ENCODE measurements at places on chromosomes 3 and 15.
A peak's percentile ranks its signal among the peaks of the same experiment; 100 is the strongest.

DNA sequence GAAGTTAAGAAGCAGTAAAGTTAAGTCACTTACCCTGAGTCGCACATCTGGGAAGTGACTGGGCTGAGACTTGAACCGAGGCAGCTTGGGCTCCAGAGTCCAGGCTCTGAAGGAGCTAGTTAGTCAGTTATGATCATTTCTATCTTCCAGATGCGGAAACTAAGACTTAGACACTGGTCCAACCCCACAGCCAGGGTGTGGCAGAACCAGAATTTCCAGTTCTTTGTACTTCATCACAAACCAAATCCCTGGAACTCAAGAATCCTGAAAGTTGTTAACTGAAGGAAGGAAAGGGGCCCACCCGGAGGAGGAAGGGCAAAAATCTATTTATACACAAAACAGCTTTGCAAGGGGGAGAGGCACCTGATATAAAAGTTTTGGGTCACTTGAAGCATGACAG is 389.9 kb downstream of the SHQ1 start:
- DNase-seq, result no peak

DNA sequence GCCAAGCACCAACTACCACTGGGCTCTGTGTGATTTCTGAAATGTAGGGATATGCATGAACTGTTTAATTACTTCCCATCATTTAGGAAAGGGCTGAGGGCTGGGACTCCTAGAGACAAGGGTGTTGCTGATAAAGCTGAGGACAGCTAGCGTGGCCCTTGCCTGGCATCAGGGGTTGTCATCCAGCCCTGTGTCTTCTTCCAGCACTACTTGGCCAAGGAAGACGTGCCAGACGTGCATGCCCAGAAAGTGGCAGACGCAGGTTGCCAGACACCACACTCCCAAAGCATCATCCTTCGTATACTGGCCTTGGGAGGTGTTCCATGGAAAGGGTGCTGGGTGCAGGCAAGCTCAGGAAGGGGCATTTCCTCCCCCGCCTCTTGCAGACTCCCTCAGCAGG is 64.8 kb downstream of the LRIG1 start:
- no peak for DNase-seq

GRCh38 chr15:44792715-44793114 is 56.4 kb downstream of the TRIM69 start:
- DNase-seq, result no peak

DNA sequence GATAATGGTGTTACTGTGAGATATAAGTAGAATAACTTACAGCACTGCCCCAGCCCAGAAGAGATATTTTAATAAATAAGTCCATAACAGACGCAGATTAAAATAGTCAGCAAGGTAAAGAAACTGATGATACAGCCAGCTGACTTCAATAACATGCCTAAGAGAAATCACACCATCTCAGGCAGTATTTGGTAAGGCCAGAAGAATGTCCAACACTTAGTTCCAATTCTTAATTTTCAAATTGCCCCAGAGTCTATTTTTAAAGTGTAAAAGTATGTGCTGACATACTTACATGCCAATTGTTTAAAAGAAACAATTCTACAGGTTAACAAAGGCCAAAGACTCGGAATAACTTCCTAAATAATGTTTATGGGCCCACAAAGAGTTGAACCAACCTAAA is 1.6 kb downstream of the GNB4 start:
- no peak for DNase-seq

DNA sequence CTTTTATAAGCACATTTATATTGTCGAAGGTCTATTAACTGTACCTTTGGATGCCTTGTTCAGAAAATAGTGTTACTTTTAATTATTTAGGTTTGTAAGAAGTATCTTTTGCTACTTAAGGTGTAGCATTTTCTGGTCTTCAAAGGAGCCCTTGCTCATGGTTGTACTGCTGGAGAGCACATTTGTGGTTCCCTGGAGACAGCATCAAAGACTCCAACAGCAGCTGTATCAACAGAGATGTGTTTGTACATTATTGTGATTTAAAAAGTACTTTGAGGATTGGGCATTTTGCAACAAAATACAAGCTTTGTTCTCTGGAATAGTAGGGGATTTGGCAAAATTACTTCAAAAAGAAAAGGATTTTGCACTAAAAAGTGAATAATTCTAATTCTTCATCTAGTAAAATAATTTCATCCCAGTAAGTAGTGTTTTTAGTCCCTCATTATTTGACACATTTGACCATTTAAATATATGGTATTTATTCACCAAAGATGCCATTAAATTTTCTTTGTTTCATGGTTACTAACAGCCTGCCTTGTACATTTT is 16.5 kb downstream of the TBC1D23 start:
- no peak for DNase-seq

GRCh38 chr3:101879102-101879501 is 29.8 kb downstream of the NFKBIZ start:
- DNase-seq, result no peak

- no peak for DNase-seq
Observed at GRCh38 chr3:179682426-179683080, 29.7 kb downstream of the USP13 start.

DNA sequence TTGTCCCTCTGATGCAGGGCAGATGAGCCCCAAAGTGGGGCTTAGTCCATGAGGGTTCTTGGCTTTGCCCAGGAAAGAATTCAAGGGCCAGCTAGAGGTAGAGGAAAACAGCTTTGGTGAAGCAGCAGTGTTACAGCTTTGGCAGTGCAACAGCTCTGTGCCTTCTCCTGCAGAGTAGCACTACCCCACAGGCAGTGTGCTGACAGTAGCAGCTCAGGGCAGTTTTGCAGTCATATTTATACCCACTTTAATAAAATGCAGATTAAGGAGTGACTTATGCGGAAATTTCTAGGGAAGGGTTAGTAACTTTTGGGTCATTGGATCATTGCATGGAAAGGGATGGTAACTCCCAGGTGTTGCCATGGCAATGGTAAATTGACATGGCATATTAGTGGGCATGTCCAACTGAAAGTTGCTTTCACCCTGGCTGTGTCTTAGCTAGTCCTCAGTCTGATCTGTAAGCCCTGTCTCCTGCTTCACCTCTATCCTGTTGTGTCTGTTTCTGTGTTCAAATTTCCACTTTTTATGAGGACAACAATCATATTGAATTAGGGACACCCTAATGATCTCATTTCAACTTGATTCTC is 241.3 kb upstream of the C2CD4B start:
- no peak for DNase-seq

GRCh38 chr15:71048913-71049675 is 66.2 kb upstream of the THSD4 start:
- no peak for DNase-seq

DNA sequence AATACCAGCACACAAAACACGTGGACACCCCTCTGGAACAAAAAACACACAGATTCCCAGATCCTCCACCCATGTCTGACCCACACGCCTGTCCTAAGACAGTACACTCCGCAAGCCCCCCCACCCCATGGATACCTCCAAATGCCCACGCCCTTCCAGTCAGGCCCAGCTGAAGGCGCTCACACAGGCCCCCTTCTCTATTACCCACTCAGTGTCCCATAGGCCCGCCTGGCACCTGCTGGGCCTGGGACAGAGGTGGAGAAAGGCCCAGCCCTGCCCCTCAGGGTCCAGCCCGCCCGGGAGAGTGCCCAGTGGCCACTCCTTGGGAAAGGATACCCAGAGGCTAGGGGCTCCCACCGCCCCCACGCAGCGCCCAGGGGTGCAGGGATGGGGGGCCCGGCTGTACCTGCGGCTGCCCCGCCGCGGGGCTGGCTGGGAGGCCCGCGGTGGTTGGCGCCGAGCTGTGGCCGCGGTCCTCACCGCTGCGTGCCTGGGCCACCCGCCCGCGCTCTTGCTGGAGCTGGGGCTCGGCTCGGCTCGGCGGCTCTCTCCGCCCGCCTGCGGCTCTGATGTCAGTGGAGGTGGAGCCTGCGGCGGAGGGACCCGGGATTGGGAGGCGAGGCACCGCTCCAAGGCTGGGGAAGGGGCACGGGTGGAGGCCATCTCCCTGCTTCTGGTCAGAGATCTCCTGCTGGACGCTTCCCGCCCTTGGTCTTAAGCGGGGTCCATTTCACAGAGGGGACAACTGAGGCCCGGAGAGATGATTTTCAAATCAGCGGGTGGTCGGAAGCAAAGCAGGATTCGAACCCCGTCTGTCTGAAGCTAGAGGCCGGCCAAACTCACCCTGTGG is at the start of gene CAMK1:
Gene CAMK1 (minus strand): TSS at position 522 of the 850 bp plus-strand sequence. CDS start 2,198 bp downstream, outside the sequence.
- no peak for DNase-seq

GRCh38 chr3:127585163-127585812 is 5.2 kb downstream of the TPRA1 start:
- DNase-seq, result no peak

GRCh38 chr3:56799251-56799882 is 2.4 kb downstream of the ARHGEF3 start:
- DNase-seq, result peak; percentile 34

- no peak for DNase-seq
Observed at GRCh38 chr3:154921351-154921750, 158.8 kb upstream of the MME start.

- DNase-seq, result no peak
Observed at GRCh38 chr3:193822492-193823212, 229.6 kb downstream of the OPA1 start.

GRCh38 chr3:160810362-160811236 is 54.6 kb downstream of the PPM1L start:
- no peak for DNase-seq

- DNase-seq, result peak; percentile 11
Observed at GRCh38 chr3:88219138-88219792, 69.5 kb downstream of the C3orf38 start.

DNA sequence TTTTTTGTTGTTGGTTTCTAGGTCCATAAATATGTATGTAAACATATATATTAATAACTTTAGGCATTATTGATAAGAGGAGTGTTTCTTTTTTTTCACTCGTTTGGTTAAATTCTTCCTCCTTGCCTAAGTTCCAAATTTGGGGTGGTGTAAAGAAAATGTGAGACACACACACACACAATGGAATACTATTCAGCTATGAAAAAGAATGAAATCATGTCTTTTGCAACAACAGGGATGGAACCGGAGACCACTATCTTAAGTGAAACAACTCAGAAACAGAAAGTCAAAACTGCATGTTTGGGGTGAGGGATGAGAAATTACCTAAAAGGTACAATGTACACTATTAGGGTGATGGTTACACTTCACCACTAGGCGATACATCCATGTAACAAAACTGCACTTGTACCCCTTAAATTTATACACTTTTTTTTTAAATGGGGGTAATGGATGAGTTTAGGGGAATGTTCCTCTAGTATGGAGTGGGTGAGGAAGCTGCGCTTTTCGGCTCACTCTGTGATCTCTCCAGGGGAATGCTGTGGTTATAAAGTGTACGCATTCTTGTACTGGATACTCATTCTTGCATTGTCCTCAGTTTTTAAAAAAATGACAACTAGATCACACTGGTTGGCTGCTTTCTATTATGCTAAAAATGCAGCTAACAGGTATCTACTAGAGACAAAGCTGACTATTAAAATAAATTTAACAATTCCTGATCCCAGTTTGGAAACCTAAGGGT is 50.8 kb upstream of the PPARG start:
- DNase-seq, result no peak

- DNase-seq, result no peak
Observed at GRCh38 chr3:121096953-121097352, 188.9 kb downstream of the STXBP5L start.

DNA sequence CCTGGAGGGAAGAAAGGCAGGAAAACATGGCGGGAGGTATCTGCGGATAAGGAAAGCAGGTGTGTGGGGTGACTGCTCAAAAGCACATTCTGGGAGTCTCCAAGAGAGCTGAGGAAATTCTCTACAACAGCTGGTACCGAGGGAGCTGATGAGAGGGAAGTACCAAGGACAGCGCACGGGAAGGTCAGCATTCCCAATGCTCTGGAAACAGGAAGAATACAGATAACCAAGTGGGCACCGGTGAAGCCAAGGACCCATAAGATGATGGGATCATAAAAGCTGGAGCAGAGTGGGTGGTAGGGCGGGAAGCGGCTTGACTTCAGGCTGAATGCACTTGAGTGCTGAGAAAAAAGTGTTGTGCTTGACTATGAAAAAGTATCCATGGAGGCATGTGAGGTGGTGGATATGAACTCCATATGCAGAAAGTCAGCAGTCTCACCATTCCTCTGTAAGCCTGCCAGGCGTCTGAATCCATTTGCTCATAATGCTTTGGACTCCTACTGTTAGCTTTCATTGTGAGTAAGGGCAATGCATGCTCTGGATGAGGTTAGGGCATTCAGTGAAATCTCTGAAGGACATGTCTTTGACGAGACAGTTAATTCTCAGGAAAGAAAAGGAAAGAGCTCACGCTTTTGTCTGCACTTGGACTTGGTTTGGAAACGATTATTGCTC is 215.5 kb downstream of the NR1D2 start:
- DNase-seq, result no peak

DNA sequence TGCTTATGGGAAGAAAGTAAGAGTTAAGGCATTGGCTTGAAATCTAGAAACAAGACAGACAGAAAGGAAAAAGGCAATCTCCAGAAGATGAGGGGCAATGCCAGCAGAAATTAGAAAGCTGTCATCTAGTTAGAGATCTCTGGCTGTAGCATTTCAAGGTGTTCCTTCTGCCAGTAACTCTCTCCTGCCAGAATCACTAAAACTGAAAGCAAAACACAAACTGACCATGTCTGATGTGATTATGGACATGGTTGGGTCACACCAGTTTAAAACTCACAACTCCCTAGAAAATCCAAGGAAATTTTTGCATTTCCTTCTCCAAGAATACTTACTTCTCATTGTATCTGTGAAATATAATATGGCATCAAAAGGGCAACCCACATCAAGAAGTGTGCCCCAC is 82.9 kb downstream of the LDHAL6B start:
- no peak for DNase-seq

- DNase-seq, result no peak
Observed at GRCh38 chr15:62253294-62253693, 88.2 kb upstream of the C2CD4B start.

GRCh38 chr3:140748903-140749302 is 71.0 kb downstream of the TRIM42 start:
- DNase-seq, result no peak

DNA sequence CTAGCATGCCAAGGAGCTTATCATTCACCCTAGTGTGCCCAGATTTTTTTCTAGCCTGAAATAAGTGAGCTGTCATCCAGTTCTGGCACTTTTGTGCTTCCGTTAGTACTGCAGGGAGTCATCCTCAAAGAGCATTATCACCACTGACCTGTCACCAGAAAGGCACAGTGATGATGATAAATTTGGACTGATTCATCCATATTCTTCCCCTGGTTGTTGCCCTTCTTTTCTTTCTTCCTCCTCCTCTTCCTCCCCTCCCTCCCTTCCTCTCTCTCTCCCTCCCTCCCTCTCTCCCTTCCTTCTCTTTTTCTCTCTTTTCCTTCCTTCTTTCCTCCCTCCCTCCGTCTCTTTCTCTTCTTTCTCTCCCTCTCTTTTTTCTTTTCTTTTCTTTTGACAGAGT is 21.3 kb downstream of the SLC35G2 start:
- no peak for DNase-seq

Data from SW 1271 (cell line).